Fibroblast of villous mesenchyme (primary cell): ENCODE measurements at places on chromosomes 5 and 9. TPM values are rescaled to one million over a fixed set of nuclear protein-coding genes. Genes with fewer than 3 reads are reported as not detected.

- DNase-seq: no peak
These were observed 964.5 kb upstream of the DMAC1 start for GRCh38 chr9:8764051-8764450.

DNA sequence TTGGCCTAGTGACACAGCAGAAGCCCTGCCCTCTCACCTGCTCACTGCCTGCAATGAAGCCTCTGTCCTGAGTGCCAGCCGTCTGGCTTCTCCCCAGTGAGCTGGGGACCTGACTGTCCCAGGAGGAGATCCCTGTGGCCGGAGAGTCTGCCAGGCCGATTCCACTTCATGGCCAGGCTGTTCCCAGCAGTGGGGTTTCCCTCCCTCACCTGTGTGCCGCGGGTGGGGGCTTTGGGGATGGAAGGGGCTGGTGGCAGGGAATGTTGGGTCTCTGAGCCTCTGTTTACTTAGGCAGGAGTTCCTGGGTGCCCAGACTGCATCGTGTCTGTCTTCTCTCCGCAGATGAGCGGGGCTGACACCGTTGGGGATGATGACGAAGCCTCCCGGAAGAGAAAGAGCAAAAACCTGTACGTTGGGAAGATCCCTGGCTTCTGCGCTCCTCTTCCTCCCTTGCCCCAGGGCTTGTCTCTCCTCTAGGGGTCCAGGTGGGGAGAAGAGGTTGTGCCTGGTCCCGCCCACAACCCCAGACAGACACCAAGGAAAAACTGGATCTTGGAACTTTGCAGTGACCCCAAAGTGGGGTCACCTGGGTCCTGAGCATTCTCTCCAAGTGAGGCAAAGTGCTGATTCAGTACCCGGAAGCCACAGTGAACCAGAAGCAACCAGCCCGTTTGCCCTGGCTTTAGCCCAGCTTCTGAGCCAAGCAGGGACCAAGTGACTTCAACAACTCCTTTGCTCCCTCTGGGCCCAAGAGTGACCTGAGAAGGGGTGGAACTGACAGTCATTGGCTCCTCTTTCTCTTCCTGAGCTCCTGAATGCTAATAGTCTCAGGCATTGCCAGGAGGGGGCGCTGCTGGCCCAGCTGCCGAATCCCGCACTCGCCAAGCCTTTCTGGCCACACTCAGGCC, 127.7 kb downstream of the RGS3 start:
- DNase-seq: peak; percentile 73

DNA sequence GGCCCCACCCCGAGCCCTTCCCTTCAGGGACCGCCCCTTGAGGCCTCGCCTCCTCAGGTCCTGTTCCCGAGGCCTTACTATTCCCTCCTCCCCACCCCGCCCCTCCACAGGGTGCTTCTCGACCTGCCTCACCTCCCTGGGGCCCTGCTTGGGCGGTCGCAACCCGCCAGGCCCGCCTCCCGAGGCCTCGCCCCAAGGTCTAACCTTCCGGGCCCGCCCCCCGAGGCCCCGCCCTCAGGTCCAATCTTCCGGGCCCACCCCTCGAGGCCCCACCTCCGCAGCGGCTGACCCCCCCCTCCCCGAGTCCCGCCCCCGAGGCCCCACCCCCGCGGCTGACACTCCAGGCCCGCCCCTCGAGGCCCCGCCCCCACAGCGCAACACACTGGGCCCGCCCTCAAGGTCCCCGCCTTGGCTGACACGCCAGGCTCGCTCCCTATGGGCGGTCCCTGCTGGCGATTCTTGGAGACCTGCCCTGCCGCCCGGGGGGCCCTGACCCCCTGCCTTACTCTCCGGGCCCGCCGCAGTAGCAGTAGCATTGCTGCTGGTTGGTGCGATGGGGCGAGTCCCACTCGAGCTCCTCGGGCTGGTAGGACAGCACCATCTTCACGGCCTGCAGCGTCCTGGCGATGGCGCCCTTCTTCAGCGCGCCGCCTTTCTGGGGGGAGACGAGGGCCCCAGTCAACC, 8.2 kb downstream of the PHF19 start:
- peak; percentile 96 for DNase-seq

Gene PCDHB8
- under 0.01 TPM in 2 replicates for total RNA-seq

DNA sequence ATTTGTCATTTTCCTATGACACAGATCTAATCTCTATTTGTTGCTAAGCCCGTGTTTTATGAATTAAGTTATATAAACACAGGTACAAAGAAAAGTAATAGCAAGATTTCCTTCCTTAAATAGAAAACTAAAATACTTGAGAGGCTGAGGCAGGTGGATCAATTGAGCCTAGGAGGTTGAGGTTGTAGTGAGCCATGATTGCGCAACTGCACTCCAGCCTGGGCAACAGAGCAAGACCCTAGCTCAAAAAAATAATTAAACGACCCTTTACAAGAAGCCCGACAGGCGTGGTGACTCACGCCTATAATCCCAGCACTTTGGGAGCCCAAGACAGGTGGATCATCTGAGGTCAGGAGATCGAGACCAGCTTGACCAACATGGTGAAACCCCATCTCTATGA, 36.8 kb downstream of the FAM169A start:
- DNase-seq: no peak

- no peak for DNase-seq
These were observed 170.1 kb downstream of the KDM4C start for GRCh38 chr9:6927838-6928237.

- no peak for DNase-seq
These were observed 149.4 kb downstream of the CD180 start for GRCh38 chr5:67047160-67047559.

Gene SPRY4
- total RNA-seq: 22.9 and 23.2 TPM in 2 replicates

- no peak for DNase-seq
These were observed 20.4 kb upstream of the MED10 start for GRCh38 chr5:6398570-6399230.

Gene SNCAIP
- total RNA-seq: 19.0 and 32.5 TPM in 2 replicates

GRCh38 chr9:109834855-109835254, 54.9 kb downstream of the PALM2AKAP2 start:
- no peak for DNase-seq

DNA sequence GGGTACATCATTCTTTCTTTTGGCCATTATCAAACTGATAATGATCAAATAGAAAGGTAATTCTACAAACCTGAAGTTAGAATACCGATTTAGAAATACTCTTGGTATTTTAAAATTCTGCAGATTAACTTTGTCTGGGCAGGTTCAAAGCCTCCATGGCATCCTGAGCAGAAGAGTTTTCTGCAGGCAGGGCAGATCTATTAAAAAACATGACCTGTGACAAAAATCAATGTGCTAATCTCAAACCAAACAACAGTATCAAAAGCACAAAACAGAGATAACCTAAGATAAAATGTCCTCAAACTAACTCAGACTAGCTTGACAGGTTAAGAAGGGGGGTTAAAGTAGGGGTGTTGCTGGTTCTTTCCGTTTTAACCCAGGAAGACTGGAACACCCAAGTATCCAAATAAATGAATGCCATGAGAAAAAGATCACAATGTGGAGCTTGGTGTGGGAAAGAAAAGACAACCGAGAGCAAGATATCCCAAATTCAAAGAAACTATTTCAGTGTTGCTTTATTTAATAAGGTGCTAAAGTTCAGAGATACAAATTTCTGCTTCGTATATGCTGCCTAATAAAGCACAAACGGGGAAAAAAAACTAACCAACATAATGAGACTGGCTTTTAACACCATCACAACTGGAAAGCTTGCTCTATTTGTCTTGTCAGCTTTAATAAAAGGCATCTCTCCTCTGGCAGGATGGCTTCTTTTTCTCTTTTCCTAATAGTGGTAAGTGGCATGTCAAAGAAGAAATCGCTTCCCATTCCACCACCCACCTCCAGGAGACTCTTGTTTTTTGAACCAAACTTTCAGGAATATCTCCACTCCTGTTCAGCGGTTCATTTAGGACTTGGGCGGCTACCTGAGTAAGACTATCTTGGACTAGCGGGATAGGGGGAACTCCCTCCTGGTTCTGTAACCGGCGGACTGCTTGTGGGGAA, 2.3 kb downstream of the EFNA5 start:
- peak; percentile 4 for DNase-seq

Gene FGF18
- total RNA-seq: under 0.01 TPM in 1 of 2 replicates, not detected in the other

DNA sequence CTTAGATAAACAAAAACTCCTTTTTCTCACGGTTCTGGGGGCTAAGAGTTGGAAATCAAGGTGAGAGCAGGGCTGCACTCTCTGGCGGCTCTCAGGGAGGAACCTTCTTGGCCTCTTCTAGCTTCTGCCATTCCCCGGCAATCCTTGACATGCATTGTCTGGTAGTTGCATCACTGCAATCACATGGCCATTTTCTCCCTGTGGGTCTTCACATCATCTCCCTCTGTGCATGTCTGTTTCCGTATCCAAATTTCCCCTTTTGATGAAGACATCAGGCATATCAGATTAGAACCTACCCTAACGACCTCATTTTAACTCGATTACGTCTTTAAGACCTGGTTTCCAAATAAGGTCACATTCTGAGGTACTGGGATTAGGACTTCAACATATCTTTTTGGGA, 129.2 kb upstream of the MAN2A1 start:
- DNase-seq: no peak

- DNase-seq: no peak
These were observed 161.2 kb downstream of the SNX18 start for GRCh38 chr5:54678737-54679136.

DNA sequence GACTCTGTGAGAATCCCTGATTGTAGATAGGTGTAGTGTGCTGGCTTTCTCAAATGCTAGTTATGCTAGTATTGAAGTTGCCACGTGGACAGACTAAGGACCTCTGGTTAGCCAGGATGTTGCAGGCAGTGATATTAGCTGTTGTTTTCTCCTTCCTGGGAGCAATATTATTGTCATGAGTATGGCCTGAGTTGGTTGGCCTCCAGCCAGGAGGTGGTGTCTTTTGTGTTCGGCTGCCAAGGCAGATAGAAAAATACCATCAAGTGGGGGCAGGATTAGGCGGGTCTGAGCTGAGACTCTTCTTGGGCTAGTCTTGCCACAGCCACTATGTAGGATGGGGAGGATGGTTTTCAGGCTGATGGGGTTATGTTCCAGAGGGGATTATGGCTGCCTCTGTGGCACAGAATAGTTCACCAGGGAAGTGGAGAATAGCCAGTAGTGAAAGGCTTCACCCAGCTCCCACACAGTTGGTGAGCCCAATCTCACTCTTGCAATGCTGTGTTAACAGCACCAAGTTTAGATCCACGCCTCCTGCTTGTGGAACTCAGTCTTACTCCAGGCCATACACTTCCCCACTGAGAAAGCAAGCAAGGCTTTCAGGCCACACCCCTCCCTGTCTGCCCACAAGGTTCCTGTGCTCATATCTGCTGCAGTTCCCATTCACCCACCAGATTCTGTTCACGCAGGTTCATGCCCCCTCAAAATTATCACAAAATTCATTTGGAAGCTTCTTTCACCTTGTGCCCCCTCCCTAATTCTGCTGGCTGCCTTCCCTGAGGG, 31.2 kb downstream of the GHR start:
- DNase-seq: no peak

GRCh38 chr5:147234239-147234824, 494 bp upstream of the STK32A start:
- no peak for DNase-seq

GRCh38 chr9:16221822-16222547, 648.5 kb downstream of the BNC2 start:
- DNase-seq: no peak

DNA sequence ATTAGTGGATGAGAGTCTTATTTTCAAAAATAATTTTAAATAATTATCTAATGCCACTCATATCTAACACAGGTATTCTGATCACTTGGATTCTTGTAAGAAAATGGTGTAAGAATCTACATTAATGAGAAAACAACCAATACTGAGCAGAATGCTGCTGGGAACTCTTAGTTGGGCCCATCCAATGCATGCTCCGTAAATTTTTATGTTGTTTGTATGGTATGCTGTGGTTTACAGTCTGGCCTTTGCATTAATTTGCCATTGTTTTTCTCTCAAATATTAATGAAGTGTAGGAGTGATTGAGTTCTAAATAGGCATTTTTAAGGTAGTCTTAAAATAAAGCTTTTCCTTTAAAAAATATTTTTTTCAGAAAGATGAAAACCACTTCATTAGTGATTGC, 133.4 kb downstream of the ZSWIM6 start:
- DNase-seq: no peak

DNA sequence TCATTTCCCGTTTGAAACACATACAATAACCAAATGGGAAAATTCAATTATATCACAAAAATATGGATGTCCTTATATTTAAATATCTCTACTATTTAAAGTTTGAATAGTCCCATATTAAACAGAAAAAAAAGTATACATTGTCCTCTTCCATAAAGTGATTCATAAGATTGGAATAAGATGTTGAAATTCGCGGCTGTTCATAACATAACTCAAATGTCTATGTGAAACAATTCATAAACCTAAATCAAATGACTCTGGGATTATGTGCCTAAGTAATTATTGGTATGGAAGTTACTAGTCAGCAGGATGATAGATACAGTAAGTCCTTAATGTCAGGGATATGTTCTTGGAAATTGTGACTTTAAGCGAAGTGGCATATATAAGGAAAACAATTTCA, 3.9 kb upstream of the EFNA5 start:
- no peak for DNase-seq
